ENCODE measurements at places on chromosomes 7 and 10.

DNA sequence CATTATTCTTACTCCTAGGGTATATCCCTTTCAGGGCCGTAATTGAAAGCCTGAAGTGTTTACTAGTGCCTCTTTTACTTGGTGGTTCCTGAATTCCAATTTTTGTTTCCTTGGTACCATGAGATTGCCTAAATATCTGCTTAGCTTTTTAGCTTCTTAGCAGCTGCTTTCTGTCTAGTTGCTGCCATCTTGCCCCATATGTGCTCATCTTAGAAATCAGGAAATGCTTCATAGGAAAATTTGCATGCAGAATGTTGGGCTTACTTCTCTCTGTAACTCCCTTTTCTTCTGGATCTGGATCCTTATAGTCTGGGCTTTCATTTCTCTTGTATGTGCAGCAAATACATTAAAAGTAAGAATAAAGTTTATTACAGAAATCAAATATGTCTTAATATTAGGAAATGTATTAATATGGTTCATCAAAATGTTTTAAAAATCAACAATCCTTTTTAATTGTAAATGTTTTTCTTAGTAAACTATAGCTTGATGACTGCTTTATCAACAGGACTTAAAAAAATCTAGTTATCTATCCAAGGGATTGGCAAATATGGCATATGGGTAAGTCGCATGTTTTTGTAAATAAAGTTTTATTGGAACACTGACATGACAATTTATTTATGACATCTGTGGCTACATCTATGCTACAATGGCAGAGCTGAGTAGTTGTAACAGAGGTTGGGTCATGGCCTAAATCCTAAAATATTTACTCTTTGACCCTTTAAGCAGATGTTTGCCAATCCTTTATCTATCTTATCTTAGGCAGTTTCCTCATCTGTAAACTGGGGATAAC lies 73.5 kb upstream of the CDK6 start:
- DNase-seq = peak; percentile 52

DNA sequence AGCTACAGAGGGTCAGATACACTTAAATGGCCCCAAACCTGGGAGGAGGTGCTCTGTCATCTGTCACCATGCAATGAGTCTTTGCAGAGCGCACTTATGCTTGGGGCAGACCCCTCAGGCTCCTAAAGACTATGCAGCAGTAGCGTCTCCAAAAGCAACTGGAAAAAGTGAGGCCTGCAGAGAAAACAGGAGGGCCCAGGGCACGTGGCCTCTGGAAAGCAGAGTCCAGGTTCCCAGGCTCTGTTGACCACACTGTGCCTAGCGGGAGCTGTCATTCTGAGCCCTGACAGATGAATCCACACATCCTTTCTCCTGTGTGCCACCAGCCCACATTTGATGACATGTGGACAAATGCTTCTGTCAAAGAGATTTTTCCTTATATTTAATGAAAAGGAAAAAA lies 66.4 kb downstream of the MINDY4 start:
- DNase-seq = no peak

GRCh38 chr10:59724098-59724938 lies 14.7 kb upstream of the SLC16A9 start:
- DNase-seq = no peak

DNA sequence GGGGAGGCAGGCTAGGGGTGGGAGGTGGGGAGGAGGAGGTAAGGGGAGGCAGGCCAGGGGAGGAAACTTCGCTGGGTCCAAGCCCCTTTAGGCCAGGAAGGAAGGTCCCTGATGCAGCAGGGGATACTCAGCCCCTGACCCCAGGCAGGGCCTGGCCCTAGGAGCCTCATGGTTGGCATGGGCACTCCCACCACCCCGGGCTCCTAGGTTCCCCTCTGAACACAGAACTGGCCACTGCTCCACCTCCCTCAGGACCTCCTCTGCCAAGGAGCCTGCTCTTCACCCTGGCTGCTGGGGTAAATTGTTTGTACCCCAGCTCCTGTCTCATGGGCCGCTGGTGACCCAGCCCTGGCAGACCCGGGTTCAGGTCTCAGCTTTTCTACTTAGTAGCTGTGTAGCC lies 25.8 kb upstream of the CHST15 start:
- DNase-seq = no peak

DNA sequence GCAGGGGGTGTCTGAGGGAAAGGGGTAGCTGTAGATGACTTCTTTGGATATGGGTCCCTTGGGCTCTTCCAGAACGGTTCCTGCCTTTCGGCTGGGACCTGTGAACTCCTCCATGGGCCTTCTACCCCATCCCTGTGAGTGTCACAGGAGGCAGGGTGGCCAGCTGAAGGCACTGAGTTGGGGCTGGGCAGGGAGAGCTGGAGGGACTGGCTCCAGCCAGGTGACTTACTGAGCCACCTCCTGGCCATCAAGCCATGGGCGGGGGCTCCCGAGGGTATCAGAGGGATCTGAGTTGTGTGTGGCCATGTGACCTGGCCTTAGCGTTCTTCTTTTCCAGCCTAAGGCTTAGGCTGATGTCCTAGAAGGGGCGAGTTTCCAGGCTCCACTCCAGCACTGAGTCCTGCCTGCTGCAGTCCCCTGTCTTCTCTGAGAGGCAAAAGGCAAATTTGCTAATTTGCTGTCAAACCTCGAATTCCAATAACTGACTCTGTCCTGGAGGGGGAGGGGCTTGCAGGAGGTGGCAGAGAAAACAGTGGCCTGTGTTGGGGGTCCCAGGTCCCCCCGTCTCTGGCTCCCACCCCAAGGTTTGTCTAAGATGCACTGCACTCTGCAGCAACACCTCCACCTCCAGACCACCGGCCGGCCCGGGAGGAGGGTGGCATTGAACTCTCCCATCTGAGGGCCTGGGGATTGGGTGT lies 27.2 kb downstream of the ADCYAP1R1 start:
- no peak for DNase-seq

GRCh38 chr10:5518143-5518542 lies 6.6 kb upstream of the CALML3 start:
- DNase-seq = no peak

DNA sequence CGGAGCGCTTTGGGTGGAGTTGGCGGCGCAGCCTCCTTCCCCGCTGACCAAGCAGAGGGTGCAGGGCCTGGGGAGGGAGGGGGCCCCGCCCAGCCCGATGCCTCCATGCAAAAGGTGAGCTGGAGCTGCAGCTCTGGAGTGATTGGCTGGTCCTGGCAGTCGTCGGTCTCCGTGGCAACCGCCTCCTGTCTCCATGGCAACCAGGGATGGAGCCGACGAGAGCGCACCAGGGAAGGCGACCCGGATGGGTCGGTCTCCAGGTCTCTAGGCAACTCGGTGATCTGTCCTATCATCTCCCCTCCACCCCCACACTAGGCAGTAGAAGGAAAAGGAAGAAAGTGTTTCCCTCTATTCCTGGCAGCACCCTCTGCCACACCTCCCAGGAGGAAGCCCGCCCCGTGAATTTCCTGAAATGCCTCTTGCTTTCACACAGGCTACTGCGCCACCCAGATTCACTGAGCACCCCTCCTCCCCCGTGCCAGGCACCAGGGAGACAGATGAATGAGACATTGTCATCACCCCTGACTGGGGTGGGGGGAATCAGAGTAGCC lies 647 bp upstream of the NACAD start:
- DNase-seq = peak; percentile 43

GRCh38 chr10:70906031-70906783 lies 17.8 kb upstream of the PCBD1 start:
- DNase-seq = no peak

DNA sequence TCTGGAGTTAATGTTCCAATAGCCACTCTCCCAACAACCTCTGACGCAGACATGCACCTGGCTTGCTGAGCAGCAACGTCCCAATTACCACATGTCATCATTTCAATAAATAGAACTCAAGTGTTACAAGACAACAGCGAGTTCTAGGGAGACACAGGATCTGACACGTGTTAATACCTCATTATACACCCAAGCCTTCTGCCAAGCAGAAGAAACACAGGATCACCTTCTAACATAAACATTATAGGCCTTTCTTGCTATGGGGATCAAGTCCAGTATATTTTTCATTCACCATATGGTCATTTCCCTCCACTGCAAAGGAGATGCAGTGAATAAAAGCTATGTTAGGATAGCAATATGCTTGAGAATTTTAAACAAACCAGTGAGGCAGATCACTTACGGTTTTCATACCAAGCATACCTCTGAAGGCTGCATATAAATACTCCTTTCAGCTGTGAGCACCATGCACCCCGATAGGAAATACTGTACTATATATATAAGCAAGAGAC lies 74.2 kb downstream of the JAZF1 start:
- peak; percentile 14 for DNase-seq

GRCh38 chr7:8216334-8216690 lies 45.7 kb downstream of the ICA1 start:
- no peak for DNase-seq
